ENCODE measurements at places on chromosomes 2 and 18. TPM values are rescaled to one million over a fixed set of nuclear protein-coding genes. Genes with fewer than 3 reads are reported as not detected.

RAB6C gene
- not detected for total RNA-seq

EPB41L5 gene
- total RNA-seq: 4.0 TPM

CCDC121 gene
- total RNA-seq: 4.1 TPM

MYCN gene
- total RNA-seq: not detected

SMYD1 gene
- total RNA-seq: not detected

All from A549 treated with DMSO at 1 μM for 4 hours (cell line).